ENCODE measurements at places on chromosomes 7 and 10. TPM values are rescaled to one million over a fixed set of nuclear protein-coding genes. Genes with fewer than 3 reads are reported as not detected.

GRCh38 chr7:2258661-2259365 is 16.8 kb downstream of the NUDT1 start:
- H3K27ac ChIP-seq, result no peak overlapping the region
- H3K4me3 ChIP-seq, result no peak overlapping the region
- DNase-seq, result no peak
- H3K27me3 ChIP-seq, result no peaks in the 10 kb centered on the region

GRCh38 chr10:131710142-131710861 is 190.5 kb upstream of the PPP2R2D start:
- H3K4me1 ChIP-seq, result no peaks in the 10 kb centered on the region
- H3K27ac ChIP-seq, result no peak overlapping the region
- no peaks in the 10 kb centered on the region for H3K36me3 ChIP-seq
- no peak overlapping the region for H3K4me3 ChIP-seq
- peak; percentile 51 for DNase-seq

DNA sequence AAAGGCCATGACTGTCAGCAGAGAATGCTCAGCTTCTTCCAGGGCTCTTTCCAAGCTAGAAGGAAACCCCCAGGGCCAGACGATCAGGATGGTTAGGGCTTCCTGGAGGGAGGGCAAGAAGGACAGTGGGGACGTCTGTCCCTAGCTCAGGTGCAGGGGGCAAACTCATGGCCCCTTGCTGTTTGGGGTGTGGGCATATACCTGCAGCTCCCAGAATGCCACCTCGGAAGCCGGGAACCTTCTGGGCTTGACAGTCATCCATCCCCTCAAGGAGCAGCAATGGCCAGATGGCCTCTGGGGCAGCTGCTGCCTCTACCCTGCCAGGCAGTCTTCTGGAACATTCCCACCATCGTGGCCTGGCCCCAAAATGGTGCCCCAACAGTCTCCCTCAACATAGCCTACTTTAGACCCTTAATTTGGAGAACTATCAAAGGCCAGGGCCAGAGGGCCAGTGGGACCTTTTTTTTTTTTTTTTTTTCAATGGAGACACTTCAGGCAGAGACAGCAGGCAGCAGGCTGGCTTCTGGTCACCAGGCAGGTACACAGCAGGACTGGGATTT is 40.2 kb upstream of the ZMIZ1 start:
- no peaks in the 10 kb centered on the region for H3K27me3 ChIP-seq
- H3K4me1 ChIP-seq, result no peaks in the 10 kb centered on the region
- no peak overlapping the region for H3K27ac ChIP-seq
- no peak overlapping the region for H3K4me3 ChIP-seq
- DNase-seq, result peak; percentile 46

VSTM2A gene
- total RNA-seq, result not detected

DNA sequence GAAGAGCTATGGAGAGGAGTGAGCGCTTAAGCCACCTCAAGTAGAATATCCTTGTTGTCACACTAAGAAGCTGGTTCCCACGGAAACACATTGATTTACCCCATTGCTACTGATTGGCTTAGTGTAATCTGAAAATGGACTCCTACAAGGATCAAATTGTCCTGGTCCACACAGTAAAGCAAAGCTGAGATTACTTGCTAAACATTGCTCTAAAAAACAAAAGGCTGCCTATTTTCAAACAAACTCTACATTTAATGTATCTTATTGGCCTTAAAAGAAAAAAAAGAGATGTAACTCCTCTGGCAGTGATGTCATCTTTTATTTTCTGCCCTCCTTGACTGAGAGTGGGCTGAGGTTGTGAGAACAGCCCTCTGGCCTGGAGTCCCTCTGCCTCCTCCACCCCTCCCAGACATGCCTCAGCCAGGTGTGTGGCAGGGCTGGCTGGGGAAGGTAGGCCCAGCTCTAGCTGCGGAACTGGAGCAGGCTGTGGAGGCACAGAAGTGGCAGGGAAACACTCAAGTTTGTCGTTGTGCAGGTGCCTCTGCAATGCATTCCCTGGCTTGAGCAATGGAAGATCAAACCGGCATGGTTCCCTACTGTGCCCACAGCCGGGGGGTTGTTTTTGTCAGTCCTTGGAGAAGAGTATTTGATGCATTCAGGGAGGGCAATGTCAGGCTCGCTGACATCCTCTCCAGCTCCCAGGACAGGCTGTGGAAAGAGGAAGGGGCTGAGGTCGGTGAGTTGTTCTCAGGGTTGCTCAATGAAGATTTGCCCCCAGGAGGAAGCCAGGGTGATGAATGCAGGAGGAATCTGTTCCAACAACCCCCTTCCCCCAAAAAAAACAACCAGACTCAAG is 9.1 kb downstream of the KLF6 start:
- DNase-seq, result no peak

ATOH7 gene
- not detected for total RNA-seq

- H3K4me1 ChIP-seq, result peaks cover 4% of the 10 kb centered on the region
- no peak for DNase-seq
- no peaks in the 10 kb centered on the region for H3K36me3 ChIP-seq
- H3K27me3 ChIP-seq, result no peaks in the 10 kb centered on the region
Measured at GRCh38 chr10:60817398-60817805, 39.1 kb downstream of the CDK1 start.

CYP2E1 gene
- total RNA-seq, result 2.1 TPM

PGAM1 gene
- total RNA-seq, result 139 TPM

DNA sequence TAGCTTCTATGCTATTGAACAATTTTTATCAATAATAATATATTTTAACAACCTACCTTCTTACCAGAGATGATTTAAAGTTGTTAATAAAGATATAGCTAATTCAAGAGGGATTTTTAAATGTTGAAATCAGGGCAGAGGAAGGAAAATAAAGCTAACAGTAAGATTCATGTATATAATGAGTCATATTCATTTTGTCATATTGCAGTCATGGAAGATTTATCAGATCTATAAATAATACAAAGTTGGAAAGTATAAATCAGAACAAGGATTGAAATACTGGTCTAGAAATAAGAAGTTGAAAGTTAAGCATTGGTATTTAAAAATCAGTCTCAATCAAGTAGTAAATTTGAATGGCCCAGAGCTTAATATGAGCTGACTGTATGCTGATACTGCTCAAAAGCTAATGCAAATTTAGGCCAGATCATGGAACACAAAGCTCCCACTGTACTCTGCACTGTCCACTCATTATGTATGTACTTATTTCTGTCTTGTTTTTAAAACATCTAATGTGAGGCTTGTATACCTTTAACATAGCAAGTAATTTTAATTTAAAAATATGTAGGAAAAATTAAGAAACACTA is 196.9 kb downstream of the ZEB1 start:
- no peak for DNase-seq
- no peak overlapping the region for H3K27ac ChIP-seq
- peaks cover 17% of the 10 kb centered on the region for H3K36me3 ChIP-seq

CADPS2 gene
- total RNA-seq, result 46.1 TPM

DNA sequence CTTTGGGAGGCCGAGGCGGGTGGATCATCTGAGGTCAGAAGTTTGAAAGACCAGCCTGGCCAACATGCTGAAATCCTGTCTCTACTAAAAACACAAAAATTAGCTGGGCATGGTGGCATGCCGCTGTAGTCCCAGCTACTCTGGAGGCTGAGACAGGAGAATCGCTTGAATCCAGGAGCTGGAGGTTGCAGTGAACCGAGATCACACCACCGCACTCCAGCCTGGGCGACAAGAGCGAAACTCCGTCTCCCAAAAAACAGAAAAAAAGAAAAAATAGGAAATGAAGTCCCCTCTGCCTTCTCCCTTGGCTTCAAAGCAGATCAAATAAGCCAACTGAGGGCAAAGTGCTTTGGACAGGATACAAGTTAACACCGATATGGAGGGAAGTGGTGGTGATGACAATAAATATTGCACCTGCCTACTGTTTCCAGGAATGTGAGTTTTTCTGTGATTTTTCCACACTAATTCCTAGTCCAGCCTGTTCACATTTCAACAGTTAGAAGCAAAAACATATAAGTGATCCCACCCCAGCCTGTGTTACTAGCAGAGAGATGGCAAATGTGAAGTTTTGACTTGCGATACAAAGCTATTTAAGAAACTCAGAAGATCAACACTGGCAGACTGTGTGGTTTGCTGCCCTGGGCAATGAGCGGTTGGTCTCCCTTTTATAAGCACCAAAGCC is 291.2 kb upstream of the AOAH start:
- no peak for DNase-seq
- H3K27me3 ChIP-seq, result no peaks in the 10 kb centered on the region
- H3K4me1 ChIP-seq, result peaks cover 8% of the 10 kb centered on the region
- peaks cover 12% of the 10 kb centered on the region for H3K36me3 ChIP-seq
- no peak overlapping the region for H3K4me3 ChIP-seq
- H3K27ac ChIP-seq, result no peak overlapping the region

TMEM72 gene
- not detected for total RNA-seq

DNA sequence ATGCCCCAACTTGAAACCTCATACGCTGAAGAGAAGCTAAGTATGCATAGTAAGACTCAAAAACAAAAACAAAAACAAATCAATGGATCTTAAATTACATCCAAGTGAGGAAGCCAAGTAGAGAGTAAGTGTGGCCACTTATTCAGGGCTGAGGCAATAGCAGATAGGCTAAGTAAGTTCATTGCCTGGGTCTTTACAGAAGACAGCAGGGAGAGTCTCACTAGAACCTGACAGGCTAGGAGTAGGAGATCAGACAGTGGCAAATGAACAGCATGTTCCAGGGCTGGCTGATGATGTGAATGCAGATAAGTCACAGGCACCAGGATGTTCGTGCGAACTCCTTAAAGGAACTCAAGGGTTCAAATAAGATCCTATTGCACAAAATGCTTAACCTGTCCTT is 568.6 kb downstream of the KCNMA1 start:
- H3K27ac ChIP-seq, result no peak overlapping the region
- no peaks in the 10 kb centered on the region for H3K27me3 ChIP-seq
- peaks cover 9% of the 10 kb centered on the region for H3K4me1 ChIP-seq
- no peaks in the 10 kb centered on the region for H3K36me3 ChIP-seq

DNA sequence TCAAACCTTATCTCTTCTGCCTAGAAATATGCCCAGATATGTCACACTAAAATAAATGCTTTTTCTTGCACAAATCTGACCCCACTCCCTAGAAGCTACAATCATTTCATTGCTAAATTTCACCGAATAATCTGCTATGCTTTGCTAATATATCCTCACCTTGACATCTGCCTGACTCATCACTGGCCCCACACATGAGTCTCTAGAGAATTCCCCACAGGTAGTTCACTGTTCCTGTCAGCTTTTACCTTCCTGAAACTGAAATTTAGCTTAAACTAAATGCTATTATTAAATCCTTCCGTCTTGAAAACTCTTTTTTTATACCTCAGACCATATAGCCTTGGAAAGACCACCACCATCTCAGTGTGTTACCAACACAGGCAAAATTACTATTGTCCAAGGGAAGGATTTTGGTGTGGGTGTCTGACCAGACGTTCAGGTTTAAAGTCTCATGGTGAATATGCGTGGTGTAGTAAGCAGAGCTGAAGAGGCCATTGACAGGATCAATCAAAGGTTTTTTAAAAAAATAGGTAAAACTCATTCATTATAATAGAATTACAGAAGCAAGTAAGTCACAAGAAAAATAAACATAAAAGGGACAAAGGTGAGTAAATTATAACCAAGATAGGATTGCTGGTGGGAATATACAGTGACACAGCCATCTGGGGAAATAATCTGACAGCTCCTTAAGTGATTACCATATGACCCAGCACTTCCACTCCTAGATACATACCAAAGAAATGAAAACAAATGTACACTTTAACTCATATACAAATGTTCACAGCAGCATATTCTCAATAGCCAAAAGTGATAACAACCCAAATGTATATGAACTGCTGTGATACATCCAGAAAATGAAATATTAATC is 173.5 kb downstream of the KMT2E start:
- H3K36me3 ChIP-seq, result no peaks in the 10 kb centered on the region
- H3K27me3 ChIP-seq, result no peaks in the 10 kb centered on the region
- no peak for DNase-seq
- no peaks in the 10 kb centered on the region for H3K4me1 ChIP-seq
- H3K4me3 ChIP-seq, result no peak overlapping the region

DNA sequence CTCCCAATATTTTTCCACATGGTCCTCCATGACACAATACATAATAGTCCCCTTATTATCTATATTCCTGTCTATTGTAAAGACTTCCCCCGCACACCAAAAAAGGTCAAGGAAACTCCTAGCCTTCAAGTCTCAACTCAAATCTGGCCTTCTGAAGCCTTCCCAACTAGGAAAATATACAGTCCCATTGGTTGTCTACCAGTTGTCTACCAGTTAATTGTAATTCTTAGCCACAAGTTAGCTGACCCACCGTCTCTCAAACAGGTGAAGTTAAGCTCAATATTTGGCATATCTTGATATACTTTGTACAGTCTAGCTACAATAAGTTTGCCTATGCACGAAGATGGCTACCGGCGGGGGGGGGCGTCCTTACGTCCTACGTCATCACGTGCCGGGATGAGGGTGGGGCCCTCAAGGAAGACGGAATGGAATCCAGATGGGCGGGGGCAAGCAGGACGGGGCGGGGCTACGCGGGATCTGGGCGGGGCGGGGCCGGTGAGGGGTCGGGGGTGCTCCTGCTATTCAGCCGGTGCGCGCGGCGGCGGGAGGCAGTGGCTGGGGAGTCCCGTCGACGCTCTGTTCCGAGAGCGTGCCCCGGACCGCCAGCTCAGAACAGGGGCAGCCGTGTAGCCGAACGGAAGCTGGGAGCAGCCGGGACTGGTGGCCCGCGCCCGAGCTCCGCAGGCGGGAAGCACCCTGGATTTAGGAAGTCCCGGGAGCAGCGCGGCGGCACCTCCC is at the start of gene AHR:
AHR (plus strand) TSS at position 551 of the 738 bp plus-strand sequence. CDS start 613 bp downstream, outside the sequence.
- H3K27ac ChIP-seq, result peak within 1 kb of the TSS; percentile 98
- no peaks in the 10 kb centered on the region for H3K27me3 ChIP-seq
- H3K4me1 ChIP-seq, result peaks cover 13% of the 10 kb centered on the region
- peak; percentile 96 for DNase-seq

DNA sequence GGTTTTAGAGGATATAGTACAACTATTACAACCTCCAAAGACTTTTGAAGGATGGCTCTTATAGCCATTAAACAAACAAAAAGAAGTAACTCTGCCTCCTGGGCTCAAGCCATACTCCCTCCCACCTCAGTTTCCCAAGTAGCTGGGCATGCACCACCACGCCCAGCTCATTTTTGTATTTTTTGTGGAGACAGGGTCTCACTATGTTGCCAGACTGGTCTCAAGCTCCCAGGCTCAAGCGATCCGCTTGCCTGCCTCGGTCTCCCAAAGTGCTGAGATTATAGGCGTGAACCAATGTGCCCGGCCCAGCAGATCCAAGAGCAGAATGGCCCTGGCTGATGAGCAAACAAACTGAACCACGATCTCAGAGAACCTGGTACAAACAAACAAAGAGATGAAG is 16.0 kb downstream of the NANOS1 start:
- peaks cover 100% of the 10 kb centered on the region for H3K36me3 ChIP-seq
- no peak overlapping the region for H3K4me3 ChIP-seq
- no peaks in the 10 kb centered on the region for H3K27me3 ChIP-seq
- no peak for DNase-seq
- no peak overlapping the region for H3K27ac ChIP-seq

GRCh38 chr7:179209-179681 is 13.1 kb upstream of the FAM20C start:
- DNase-seq, result no peak
- H3K36me3 ChIP-seq, result no peaks in the 10 kb centered on the region
- no peaks in the 10 kb centered on the region for H3K27me3 ChIP-seq
- no peaks in the 10 kb centered on the region for H3K4me1 ChIP-seq
- H3K27ac ChIP-seq, result peak overlapping the region; percentile 6

All from upper lobe of right lung (tissue), 1 donor.